Heart left ventricle (tissue), 16 donors: ENCODE measurements at places on chromosomes 4 and X.

GRCh38 chrX:148501386-148502066 lies 1.1 kb downstream of the AFF2 start:
- no peak for DNase-seq

DNA sequence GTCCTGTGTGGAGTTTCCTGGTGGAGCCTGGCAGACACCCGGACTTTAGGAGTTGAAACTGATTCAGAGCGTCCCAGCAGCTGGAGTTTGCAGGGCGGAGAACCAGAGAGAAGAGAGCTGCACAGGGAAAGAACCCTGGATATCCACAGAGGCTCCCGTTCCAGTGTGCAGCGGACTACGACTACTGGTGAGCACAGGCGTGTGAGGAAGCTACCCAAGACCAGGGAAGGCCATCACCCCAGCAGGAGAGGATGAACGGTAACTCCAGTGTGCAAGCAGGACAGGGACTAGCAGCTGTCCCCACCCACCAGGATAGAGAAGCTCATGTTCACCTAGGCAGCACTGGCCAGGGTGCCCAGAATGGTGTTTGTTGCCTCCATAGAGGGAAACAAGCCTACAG lies 2.3 kb downstream of the LAGE3 start:
- DNase-seq = no peak

DNA sequence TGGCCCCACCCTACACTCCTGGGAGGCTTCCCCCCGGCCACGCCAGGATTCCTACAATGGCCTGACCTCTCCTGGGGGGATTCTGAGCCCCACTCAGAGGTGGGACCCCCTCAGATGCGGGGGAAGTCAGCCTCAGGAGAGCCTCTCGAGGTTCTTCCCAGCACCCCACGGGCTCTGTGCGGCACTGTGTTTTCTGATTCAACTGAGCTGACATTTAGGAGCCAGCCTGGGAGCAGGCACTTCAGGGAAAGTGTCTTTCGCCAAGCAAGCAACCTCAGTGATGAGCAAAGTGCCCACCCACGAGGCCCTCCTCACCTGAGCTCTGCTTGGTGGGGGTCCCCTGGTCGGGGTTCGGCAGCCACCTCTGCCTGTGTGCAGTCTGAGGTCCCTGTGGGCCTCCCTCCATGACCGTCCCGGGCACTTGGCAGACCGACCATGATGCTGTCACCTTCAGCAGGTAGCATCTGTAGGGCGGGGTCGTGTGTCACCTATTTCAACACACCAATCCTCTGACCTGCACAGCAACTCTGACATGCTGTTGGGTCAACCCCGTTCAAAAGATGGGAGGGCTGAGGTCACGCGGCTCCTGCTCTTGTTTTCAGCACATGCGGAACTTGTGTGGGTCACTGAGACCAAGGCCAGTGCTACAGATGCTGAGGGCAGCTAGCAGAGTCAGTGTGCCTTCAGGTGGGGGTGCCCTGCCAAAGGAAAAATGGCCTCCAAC lies 46.2 kb downstream of the ADRA2C start:
- DNase-seq = no peak

DNA sequence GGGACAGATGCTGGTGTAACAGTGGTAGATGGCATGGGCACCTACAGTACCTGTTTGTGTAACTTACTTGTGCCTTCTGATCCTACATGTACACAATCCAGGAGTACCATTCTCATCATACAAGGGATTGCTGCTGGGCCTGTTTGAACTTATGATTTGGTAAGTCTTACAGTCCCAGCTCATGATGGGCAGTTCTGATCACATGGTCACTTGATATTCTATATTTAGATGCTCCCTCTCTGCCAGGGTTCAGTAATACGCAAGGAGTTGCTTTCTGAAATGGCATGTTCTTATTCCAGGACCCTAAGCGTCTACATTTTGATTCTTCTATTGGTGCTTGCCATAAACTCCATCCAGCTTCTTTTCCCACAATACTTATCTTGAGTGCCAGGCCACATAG lies 54.4 kb upstream of the ATP6AP2 start:
- DNase-seq = no peak

- DNase-seq = no peak
Measured at GRCh38 chr4:11118513-11118912, 310.2 kb downstream of the HS3ST1 start.

DNA sequence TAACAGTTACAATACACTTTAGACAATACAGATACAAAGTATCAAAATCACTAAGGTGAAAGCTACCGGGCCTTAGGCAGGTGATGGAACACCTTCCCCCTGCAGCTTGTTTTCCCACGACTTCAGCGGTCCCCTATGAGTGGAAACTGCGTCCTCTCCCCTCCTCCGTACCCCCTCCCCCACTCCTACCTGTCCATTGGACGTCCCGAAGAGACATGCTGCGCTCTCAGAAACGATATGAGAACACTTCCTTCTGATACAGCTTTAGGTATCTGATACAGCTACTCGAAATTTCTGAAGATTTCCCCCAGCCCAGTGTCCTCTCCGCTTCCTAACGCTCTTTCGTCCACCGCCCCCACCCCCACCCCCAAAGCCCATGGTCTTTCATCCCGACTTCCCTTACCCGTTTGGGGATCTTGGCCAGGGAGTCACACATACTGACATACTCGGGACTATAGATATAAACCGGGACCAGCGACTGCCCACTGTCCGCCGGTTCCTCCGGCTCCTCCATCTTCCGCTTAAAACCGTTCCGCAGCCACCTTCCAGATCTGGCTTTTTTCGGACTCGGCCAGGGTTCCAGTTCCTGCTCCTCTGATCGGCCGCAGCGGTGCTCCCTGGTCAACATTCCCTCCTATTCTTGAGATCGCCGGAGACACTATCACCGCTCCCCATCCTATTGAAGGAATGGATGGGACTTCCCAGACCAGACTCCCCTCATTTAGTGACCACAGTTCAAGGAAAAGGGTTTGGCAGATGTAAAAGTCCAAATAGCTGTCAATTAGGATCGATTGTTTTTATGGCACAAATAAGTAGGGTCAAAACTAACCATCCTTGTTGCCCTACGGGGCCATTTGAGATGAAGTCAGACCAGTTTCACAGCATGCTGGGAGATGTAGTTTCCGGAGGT lies at the start of gene HDAC8:
HDAC8 (minus strand) TSS at position 596 of the 910 bp plus-strand sequence; CDS start at position 514, 82 bp downstream.
- peak; percentile 61 for DNase-seq

- DNase-seq = no peak
Measured at GRCh38 chrX:45191383-45191782, 9.3 kb downstream of the DIPK2B start.

DNA sequence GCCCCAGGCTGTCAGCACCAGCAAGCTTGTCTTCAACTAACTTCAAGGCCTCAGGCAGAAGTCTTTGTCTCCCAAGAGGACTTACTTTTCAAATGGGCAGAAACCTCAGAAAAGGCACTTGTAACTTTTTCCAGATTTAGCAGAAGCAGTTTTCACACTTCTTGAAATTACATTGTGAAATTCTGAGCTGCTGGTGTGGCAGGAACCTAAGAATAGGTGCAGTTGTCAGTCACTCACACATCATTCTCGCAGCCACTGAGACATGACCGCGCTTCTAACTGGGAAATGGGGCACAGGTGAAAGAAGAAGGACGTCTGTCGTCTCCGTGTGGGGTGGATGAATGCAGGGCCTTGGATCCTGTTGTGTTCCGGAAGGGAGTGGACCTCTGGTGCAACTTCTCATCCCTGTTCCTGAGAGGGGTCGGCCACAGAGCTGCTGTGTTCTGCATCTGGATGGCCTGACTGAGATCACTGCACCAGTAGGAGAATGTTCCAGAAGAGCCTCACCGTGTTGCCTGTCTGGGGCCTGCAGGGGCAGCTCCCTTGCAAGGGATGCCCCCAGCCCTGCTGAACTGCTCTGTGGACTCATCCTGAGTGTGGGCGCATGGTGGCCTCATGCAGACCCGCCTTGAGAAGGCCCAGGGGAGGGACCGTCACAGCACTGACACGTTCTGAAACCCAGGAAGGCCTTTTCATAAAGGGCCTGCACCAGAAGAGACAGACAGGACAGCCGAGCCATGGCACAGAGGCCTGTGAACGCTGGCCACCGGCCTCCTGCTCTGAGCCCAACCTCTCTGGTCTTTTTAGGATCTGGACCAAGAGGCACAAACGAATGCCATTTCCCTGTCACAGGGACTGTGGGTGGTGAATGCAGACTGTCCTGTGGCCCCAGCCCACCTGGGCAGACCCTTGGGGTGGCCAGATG lies 18.7 kb downstream of the NAT8L start:
- no peak for DNase-seq

DNA sequence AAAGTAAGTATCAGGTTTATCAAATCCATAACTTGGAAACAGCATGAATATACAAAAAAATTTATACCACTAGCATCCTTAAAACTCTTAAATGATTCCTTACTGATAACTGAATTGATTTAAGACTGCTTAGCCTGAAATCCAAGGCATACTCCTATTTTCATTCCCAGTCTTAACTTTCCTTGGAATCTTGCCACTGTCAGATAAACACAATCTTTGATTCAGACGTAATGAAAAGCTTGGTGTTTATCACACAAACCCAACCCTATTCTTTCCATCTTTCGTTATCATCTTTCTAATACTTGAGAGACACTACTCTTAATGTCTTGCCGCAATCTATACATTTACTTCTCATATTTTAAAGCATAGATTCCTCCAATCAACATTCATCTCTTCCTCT lies 19.1 kb downstream of the C4orf17 start:
- DNase-seq = no peak

DNA sequence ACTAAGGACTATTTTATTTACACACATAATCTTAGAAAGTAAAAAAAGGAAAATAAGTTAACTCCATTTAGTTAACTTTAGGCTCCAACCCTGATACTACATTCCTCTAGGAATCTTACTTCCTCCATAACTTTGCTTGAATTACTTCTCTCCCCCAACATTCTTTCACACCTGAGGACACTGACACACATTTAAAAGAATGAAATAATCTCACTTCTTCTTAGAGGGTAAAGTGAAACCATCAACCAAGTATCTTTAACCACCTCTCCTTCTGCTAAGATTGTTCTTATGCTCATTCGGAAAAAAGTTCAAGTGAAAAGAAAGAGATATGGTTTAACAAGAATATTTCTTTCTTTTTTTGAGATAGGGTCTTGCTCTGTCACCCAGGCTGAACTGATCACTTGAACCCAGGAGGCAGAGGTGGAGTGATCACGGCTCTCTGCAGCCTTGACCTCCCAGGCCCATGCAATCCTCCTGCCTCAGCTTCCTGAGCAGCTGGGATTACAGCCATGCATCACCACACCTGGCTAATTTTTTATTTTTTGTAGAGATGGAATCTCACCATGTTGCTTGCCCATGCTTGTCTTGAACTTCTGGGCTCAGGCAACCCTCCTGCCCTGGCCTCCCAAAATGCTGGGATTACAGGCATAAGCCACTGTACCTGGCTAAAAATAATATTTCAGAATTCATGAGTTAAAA lies 28.5 kb downstream of the SLC25A4 start:
- no peak for DNase-seq

DNA sequence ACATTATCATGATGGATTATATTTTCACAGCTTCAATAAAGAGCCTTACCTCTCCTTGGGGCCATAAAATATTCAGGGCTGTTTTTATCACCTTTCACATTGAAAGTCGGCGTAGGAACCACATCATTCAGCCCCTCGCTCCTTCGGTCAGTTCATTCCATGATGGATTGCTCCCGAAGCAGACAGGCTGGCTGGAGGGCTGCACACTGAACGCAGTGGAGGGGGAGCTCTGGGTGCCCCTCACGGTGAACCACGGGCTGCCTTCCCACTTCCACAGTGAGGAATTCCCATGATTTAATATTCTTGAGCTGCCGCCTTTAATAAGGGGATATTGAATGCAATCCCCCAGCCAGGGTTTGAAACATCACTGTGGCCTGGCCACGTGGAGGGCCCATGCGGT lies 16.0 kb downstream of the PPP2R2C start:
- no peak for DNase-seq

DNA sequence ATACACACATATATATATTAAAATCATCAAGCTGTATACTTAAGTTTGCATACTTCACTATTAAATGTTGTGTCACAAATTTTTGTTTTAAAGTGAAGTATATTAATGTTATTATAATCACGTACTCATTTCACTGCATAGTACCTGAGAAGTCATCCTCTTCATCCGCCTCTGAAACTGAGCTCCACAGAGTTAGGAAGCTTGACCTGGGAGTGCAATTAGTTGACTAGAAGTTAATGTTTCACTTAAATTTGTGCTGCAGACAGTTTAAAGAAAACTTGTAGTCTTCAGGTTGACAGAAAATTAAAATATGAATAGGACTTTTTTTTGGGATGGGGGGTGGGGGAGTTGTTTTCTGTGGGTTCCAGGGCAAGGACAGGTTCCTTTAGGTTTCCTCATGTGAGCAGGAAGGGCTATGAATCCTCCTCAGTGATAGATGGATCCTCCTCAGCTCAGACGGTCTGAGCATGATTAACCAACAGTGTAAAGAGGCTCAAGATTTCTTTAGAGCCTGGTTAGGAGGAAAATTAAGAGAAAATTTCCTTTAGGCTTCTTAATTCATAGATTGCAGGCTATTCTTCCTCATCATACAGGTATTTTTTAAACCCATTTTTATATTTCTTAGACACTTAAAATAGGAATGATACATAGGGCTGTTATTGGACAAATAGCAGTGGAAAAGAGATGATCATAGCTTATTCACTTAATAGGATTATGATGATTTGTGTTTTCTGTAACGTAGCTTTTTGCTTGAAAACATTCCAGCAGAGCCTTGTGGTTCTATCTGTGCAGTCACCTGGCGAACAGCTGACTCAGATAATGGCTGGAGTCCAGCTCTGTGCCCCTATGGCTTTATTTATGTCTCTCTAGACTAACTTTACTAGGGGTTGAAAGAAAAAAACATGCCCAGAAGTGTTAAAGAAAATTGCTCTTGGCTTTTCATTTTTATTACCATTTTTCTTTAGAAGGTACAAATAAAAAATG lies 102.7 kb downstream of the SLC4A4 start:
- no peak for DNase-seq
